NCI-H1092 (cell line): ENCODE measurements at places on chromosomes 13 and 19.

GRCh38 chr13:27131906-27132305 lies 39.7 kb downstream of the USP12 start:
- DNase-seq: no peak

DNA sequence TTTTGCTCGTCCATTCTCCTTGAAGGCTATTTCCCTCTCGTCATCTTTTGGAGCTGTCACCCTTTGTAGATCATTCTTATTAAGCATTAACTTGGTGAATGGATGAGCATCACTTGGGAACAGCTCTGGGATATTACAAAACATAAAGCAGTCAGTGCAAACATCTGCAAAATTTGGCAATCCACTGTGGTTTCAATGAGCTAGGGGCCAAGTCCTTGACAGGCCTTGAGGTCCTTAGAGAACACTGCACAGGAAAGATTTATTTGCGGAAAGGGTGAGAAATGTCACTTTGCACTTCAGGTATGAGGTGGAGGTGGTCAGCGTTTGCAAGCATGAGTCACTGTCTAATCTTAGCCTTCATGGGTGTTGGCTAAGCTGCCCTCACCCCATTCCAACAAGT lies 239.7 kb upstream of the MAB21L1 start:
- no peak for DNase-seq

DNA sequence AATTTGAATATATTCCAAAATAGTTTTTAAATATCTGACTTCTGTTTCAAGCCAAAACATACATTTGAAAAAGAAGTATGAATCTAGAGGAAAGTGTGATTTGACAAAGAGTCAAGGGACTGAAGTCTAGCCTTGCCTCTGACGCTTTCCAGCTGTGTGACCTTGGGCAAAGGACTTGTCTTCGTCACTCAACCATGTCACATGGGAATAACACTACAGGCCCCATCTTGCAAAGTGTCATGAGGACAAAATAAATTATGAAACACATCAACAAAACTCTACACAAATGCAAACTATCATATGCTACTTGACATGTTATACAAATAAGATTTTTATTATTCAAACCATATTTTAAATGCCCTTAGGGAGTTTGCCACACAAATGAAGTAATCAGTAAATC lies 73.0 kb downstream of the CYSLTR2 start:
- no peak for DNase-seq

GRCh38 chr13:98976338-98976737 lies 1.5 kb downstream of the DOCK9 start:
- DNase-seq: no peak

DNA sequence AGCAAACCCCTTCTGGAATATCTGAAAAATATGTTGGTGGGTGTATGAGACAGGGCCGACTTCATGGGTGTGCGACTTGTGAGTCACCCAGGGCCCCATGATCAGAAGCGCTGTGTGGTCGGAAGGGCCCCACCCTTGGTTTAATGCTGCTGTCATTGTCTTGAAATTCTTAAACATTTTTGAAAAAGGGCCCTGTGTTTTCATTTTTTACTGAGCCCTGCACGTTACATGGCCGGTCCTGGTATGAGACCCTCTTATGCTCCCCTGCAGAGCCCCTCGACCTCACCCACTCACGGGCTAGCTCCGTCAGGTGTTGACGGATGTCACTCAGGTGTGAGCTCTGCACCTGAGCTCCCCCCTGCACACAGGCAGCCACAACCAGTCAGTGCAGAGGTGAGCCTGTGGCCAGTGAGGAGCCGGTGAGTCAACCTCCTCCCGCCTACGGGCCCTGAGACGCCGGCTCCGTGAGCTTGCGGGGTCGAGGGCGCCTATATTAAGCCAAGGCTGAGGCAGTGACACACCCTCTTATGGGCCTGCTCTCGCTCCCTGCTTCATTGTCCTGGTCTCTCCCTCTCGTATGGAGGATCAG lies 27.7 kb downstream of the GADD45B start:
- DNase-seq: no peak

DNA sequence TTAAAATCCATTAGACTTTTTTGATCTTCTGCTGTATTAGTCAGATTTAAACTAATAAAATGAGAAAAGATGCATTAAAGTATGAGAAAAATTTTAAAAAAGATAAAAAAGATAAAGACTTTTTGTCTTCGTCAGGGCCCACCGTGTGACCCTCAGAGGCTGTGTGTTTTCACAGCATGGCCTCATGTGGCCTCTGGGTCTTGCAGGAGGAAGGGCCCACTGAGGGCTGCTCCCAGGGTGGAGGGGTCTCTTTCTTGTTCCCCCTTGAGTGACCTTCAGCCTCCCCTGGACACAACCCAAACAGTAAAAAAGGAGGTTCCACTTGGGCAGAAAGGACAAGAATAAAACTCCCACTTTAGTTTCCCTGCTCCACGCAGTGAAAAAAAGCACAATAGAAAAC lies 57.1 kb upstream of the RANBP3 start:
- no peak for DNase-seq

GRCh38 chr19:48378194-48378570 lies 13.2 kb downstream of the KDELR1 start:
- no peak for DNase-seq

- no peak for DNase-seq
These were observed 47.8 kb downstream of the COL4A2 start for GRCh38 chr13:110354715-110355473.

DNA sequence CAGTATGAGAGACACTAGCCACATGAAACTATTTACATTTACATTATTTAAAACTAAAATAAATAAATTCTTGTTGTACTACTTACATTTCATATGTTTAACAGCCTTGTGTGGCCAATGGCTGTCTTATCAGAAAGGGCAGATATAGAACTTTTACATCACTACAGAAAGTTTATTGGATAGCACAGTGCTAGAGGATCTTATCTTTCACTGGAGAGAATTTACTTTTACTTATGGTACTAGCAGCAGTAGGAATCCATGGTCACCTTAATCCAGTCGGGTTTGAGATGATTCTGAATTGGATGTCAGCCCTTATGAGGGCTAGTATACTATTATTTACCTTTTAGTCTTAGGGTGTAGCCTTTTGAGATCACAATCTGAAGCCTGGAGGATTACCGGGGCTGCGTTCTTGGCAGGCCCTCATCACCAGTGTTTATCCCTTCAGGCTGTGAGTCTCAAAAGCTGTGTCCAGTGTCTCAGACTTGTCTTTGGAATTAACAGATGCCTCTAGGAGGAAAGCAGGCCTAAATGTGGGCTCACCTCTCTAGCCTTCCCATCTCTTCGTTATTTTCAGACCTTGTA lies 21.7 kb downstream of the IFT88 start:
- DNase-seq: no peak

DNA sequence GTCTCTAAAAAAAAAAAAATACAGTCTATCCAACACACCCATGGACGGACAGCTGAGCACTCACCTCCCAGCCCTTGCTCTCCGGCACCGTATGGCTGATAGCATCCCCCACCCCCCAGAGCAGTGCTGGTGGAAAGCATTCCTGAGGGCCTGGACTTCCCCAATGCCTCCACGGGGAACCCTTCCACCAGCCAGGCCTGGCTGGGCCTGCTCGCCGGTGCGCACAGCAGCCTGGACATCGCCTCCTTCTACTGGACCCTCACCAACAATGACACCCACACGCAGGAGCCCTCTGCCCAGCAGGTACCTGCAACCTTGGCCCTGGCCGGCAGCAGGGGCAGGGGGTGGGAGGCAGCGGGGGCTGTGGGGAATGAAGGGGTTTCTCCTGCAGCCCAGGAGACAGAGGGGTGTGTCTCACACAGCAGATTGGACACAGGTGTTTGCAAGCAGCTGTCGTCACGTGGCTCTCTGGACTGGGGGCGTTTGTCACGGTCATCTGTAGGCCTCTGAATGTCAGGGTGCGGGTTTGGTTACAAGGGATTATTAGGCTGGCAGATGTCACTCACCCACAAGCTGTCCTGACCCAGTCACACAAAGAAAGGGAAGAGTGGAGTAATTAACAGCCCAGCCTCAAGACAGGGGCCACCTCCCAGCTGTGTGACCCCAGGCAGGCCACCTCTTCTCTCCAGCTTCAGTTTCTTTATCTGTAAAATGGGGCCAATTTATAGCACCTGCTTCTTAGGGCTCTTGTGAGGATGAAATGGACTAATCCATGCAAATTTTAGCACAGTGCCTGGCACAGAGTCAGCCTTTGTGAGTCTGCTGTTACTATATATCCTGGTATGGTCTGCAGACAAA lies 19.3 kb downstream of the PLD3 start:
- DNase-seq: no peak

DNA sequence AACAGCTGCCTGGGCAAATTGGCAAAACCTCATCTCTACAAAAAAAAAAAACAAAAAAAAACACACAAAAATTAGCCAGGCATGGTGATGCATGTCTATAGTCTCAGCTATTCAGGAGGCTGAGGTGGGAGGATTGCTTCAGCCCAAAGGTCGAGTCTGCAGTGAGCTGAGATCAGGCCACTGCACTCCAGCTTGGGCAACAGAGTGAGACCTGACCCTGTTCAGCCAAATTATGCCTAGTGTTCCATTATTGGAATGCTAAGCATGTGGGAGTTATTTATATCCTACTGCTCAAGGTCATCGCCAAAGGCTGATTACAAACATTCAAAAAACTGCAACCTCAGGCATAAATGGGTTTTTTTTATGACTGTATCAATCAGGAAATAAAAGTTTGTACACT lies 1251.0 kb upstream of the PCDH9 start:
- no peak for DNase-seq
